Activated naive CD8-positive, alpha-beta T cell treated with anti-CD3 and anti-CD28 coated beads for 36 hours (primary cell): ENCODE measurements at places on chromosomes 5 and 9. TPM values are rescaled to one million over a fixed set of nuclear protein-coding genes. Genes with fewer than 3 reads are reported as not detected.
A peak's percentile ranks its signal among the peaks of the same experiment; 100 is the strongest.

DAPK1 gene
- total RNA-seq, result 1.6 TPM

PTCD2 gene
- total RNA-seq, result 14.9 TPM

S100Z gene
- total RNA-seq, result not detected

CAMK4 gene
- total RNA-seq, result 68.0 TPM

CD72 gene
- total RNA-seq, result 11.5 TPM

ATG10 gene
- 9.3 TPM for total RNA-seq

PDE6A gene
- not detected for total RNA-seq

PCDHGC3 gene
- not detected for total RNA-seq

SLC6A7 gene
- not detected for total RNA-seq

DNA sequence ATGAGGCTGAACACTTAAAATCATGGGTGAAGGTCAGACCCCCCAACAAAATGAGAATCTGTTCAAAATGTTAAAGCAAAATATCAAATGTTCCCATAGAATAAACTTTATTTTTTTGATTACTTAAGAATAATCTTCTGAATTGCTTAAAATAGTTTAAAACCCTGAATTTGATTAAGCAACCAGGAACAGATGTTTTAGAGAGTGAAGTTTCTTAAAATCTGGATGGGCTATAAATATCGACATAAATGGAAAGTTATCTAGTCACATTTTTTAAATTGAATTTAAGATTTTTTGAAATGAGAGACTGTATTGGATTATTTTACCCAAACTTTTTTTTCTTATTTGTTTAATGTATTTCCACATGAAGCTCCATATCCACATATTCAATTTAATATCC is 98.5 kb downstream of the ADAMTS12 start:
- DNase-seq, result no peak
- H3K27ac ChIP-seq, result no peak overlapping the region
- H3K4me3 ChIP-seq, result no peak overlapping the region
- no peaks in the 10 kb centered on the region for H3K4me1 ChIP-seq

DNA sequence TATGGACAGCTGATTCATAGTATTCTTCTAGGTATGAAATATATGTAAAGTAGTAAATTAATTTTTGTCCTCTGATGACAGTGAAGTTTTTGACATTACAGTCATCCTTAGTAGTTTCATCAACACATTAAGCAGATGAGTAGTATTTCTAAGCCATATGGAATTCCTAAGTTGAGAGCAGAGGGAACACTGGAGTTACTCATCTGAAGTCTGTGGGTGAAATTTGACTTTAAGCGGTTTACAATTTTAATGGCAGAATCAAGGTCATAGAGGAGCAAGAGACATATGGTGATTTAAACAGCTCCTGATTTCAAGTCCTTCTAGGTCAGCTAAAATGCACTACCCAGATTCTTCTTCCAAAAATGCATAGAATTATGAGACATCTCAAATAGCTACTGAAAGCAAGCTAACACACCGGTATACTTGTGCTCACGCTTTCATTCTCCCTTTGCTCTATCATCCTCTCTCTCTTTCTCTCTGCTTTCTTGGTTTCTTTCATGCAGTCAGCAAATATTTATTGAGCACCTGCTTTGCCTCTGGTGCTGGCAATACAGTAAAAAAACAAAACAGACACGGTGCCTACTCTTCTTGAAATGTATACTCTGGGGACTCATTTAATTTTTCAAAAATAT is 235.9 kb downstream of the FER start:
- no peaks in the 10 kb centered on the region for H3K4me1 ChIP-seq
- peaks cover 18% of the 10 kb centered on the region for H3K36me3 ChIP-seq
- no peak overlapping the region for H3K4me3 ChIP-seq
- no peaks in the 10 kb centered on the region for H3K27me3 ChIP-seq
- no peak overlapping the region for H3K27ac ChIP-seq

- H3K36me3 ChIP-seq, result no peaks in the 10 kb centered on the region
- DNase-seq, result no peak
- H3K27ac ChIP-seq, result no peak overlapping the region
- H3K4me1 ChIP-seq, result no peaks in the 10 kb centered on the region
- H3K27me3 ChIP-seq, result peaks cover 5% of the 10 kb centered on the region
These were observed 308.7 kb downstream of the SPOCK1 start for GRCh38 chr5:137190441-137190840.

GRCh38 chr5:37667846-37668245 is 172.0 kb downstream of the GDNF start:
- DNase-seq, result no peak
- H3K27me3 ChIP-seq, result no peaks in the 10 kb centered on the region
- H3K27ac ChIP-seq, result no peak overlapping the region
- no peak overlapping the region for H3K4me3 ChIP-seq

DNA sequence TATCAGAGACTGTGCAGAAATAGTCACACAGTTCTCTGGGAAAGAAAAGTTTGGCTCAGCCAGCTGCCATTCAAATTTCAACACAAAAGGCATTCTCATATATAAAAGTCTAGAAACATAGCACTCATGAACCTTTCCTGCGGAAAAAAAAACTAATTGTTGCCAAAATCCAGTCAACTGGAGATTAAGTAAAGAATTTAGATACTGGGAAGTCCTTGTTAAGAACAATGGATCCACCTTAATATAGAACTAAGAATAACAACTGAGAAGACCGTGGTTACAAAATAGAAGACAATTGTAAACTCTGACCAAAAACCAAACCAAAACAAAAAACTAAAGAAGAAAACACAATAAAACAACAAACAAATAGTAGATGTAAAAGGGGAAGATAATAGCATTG is 238.8 kb upstream of the PCSK5 start:
- DNase-seq, result no peak
- H3K27me3 ChIP-seq, result peaks cover 28% of the 10 kb centered on the region
- H3K36me3 ChIP-seq, result no peaks in the 10 kb centered on the region
- no peak overlapping the region for H3K27ac ChIP-seq
- no peak overlapping the region for H3K4me3 ChIP-seq
- H3K4me1 ChIP-seq, result peaks cover 3% of the 10 kb centered on the region

- H3K27me3 ChIP-seq, result no peaks in the 10 kb centered on the region
- H3K27ac ChIP-seq, result no peak overlapping the region
- H3K4me3 ChIP-seq, result no peak overlapping the region
- no peak for DNase-seq
These were observed 581.4 kb downstream of the RAB3C start for GRCh38 chr5:59164041-59164830.

GRCh38 chr5:17665836-17666235 is 31.6 kb downstream of the TAF11L14 start:
- no peak for DNase-seq
- no peak overlapping the region for H3K4me3 ChIP-seq
- no peaks in the 10 kb centered on the region for H3K27me3 ChIP-seq
- no peaks in the 10 kb centered on the region for H3K36me3 ChIP-seq

DNA sequence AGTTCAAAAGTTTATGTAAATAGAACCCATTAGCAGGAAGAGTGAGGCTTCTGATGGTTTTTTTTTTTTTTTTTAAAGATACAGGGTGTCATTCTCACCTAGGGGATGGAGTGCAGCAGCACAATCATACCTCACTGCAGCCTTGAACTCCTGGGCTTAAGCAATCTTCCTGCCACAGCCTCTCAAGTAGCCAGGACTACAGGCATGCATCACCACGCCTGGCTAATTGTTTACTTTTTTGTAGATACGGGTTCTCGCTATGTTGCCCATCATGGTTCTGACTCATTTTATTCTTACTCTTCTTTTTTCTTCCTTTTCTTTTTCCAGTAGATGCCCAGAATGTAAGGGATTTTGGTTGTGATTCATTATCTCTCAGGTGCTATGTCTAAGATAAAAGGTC is 201.1 kb downstream of the NNT start:
- no peaks in the 10 kb centered on the region for H3K27me3 ChIP-seq
- H3K36me3 ChIP-seq, result peaks cover 1% of the 10 kb centered on the region
- H3K4me3 ChIP-seq, result no peak overlapping the region
- DNase-seq, result no peak
- H3K27ac ChIP-seq, result no peak overlapping the region

DNA sequence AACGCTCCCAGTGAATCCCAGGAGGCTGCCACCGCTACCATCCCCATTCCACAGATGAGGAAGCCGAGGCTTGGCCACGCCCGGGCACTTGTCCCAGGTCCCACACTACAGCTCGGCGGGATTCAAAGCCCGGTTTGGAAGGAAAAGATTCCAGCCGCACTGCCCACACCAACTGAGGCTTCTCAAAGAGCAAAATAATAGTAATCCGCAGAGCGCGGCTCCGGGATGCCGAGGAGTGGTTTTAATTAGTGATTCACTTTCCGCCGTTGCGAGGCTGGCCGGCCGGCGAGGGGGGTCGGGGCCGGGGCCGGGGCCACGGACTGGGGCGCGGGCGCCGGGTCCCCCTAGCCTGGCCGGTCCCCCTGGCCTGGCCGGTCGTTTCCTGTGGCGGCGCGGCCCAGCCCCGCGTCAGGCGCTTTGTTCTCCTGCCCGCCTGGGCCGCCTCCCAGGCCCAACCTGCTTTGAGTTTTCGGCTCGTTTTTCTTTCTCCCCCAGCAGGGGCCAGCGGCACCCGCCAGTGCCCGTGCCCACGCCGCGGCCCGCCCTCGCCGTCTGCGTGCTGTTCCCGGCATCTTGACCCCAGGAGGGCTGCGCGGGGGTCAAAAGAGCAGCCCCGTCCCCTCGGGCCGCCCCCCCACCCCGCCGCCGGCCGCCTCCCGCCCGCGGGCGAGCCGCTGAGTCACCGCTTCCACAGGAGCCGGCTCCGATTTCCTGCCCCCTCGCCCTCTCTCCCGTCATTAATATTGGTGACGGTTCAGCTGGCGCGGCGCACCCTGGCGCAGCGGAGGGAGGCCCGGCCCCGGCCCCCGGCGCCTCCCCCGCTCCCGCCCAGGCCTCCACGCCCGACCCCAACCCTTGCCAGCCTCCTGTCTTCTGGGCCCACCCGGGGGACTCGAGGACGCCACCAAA is 31.2 kb downstream of the FGF18 start:
- no peaks in the 10 kb centered on the region for H3K36me3 ChIP-seq
- H3K4me1 ChIP-seq, result peaks cover 4% of the 10 kb centered on the region
- no peak overlapping the region for H3K4me3 ChIP-seq
- no peak overlapping the region for H3K27ac ChIP-seq
- H3K27me3 ChIP-seq, result peaks cover 57% of the 10 kb centered on the region

GRCh38 chr9:109387206-109387605 is 66.3 kb upstream of the EPB41L4B start:
- no peaks in the 10 kb centered on the region for H3K4me1 ChIP-seq
- no peaks in the 10 kb centered on the region for H3K36me3 ChIP-seq
- no peak overlapping the region for H3K4me3 ChIP-seq
- DNase-seq, result no peak
- H3K27me3 ChIP-seq, result peaks cover 16% of the 10 kb centered on the region

DNA sequence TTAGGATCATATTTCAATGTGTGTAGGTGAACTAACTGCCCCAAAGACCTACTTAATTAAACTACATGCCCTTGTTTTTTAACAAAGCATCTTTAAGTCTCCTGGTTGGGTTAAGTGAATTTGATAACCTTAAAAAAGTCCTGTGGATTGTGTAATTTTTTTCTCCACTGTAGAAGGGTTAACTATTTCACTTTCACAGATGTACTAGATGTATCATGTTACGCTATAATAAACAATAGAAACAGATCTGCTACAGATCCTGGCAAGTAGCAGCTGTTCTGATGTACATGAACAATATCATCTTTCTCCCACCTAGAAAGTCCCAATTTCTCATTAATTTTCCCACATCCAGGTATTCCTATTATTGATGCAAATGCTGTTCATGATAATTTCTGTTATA is 18.9 kb downstream of the KIF24 start:
- H3K4me3 ChIP-seq, result no peak overlapping the region
- H3K27ac ChIP-seq, result no peak overlapping the region
- peaks cover 1% of the 10 kb centered on the region for H3K36me3 ChIP-seq
- no peaks in the 10 kb centered on the region for H3K27me3 ChIP-seq

DNA sequence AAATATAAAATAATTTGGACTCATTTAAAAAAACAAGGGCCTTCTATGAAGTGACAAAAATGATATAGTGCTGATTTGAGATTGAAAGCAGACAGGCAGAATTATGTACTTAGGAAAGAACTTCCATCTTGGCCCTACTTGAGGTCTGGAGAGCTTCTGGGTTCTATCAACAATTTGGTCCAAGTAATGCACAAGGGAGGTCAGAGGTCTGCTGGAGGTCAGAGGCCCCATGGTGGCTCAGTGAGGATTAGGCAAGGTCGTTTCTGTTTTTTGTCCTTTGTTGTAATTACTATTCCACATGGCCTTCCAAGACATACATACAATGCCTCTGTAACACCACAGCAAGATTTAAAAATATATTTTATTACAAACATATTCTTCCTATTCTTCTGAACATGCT is 37.2 kb downstream of the NUDT12 start:
- H3K4me1 ChIP-seq, result no peaks in the 10 kb centered on the region
- H3K4me3 ChIP-seq, result no peak overlapping the region
- H3K36me3 ChIP-seq, result no peaks in the 10 kb centered on the region
- no peak overlapping the region for H3K27ac ChIP-seq

DNA sequence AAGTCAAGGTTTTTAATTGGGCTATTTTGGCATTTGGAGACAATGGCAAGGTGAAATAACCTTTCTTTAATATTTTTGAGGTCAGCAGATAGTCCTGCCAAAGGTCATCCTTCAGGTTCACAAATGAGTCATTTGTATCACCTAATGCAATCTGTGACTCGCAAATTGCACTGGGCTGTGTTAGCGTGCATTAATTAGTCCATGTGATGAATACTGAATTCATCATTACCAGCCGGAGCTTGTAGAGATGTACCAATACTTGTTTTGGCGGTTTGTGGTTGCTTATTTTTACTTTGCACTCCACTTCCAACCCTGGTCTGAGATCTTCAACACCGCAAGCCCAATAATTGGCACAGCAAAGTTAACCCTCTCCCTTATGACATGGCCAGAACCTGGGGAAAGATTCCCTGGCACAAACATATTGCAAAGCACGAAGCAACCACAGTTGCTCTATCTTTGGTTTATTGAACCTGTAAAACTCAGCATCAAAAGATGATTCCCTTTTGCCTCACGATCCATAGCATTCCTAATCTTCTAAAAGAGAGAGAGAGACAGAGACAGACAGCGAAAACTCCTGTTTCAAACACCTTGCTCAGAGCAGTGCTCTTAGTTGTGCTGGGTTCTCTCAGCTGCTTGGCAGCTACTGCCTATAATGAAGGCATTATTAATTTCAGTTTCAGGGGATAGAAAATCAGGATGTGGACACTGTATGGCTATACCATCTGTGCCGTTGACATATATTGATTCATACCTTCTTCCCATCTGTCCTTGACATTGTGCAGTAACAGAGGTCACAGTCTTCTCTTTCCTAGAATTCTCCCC is 178.1 kb downstream of the EBF1 start:
- DNase-seq, result no peak
- H3K36me3 ChIP-seq, result no peaks in the 10 kb centered on the region
- no peaks in the 10 kb centered on the region for H3K4me1 ChIP-seq
- H3K27ac ChIP-seq, result no peak overlapping the region
- no peaks in the 10 kb centered on the region for H3K27me3 ChIP-seq

GRCh38 chr5:134145041-134145757 is 30.7 kb downstream of the TCF7 start:
- DNase-seq, result no peak
- H3K36me3 ChIP-seq, result peaks cover 24% of the 10 kb centered on the region
- peak overlapping the region; percentile 76 for H3K27ac ChIP-seq
- H3K4me1 ChIP-seq, result peaks cover 48% of the 10 kb centered on the region
- H3K27me3 ChIP-seq, result no peaks in the 10 kb centered on the region

DNA sequence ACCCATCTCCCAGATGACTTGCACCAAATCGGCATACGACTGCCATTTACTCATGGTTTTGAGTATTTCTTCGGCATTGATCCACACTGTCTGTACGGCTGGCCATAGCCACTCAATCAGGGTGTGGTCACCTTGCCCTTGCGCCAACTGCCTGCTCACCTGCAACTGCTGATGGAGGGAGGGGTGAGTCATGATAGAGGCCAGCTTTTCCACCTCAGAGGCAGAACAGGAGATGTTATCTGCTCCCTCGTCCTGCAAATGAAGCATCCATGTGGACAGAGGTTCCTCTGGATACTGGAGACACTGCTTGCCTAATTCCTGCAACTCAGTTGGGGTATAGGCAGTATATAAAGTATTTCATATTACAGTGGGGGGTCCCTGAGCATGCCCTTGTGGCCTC is 85.6 kb upstream of the ATP10B start:
- no peak overlapping the region for H3K4me3 ChIP-seq
- no peaks in the 10 kb centered on the region for H3K4me1 ChIP-seq
